Activated naive CD4-positive, alpha-beta T cell (primary cell): ENCODE measurements at places on chromosomes 7 and 10.

GRCh38 chr7:96178581-96178980, 143.3 kb downstream of the SLC25A13 start:
- DNase-seq: no peak

DNA sequence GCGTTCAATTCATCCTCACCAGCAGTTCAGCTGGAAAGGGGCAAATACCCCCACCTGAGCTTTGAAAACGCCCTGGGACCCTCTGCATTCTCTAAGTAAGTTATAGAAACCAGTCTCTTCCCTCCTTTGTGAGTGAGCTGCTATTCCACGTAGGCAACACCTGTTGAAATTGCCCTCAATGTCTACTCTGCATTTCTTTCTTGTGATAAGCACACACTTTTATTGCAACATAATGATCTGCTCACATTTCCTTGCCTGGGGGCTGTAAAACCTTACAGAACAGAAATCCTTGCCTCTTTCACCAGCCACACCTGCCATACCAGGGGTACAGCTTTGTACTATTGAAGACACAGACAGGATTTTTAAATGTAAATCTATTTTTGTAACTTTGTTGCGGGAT, 155.8 kb upstream of the LANCL2 start:
- DNase-seq: no peak

- DNase-seq: no peak
Observed at GRCh38 chr10:50946991-50947781, 61.8 kb upstream of the A1CF start.

DNA sequence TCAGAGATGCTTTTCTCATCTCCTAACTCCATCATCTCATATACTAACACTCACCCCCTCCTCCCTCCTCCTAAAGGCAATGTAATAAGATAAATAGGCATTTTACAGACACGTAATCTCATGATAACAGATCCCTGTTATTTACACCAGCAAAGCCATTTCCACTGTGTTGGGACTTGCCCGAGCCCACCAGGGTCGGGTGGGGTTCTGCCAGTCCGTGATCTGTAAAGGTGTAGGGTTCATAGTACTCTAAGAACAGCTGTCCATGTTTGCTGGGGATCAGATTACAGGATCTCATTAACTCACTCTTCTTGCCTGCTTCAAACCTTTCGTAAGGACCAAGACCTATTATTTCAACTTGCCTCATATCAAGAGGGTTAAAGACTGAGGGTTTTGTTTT, 172.4 kb downstream of the FZD1 start:
- no peak for DNase-seq

DNA sequence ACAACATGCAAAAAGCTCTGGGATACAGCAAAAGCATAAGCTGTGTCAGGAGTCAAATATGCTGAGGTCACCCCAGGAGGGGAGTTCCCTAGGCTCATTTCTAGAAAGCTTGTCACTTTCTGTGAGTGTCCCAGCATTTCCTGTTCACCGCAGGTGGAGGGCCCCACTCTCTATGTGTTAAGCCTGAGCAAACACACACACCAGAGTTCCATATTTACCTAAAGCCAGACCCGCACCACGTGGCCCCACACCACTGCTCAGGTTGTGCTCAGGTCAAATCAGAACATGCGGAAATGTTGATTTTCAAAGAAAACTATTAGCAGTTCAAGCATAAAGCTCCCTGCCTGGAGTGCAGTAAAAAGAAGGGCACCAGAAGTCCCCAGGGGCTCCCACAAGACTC, 259.6 kb upstream of the PPP2R2D start:
- DNase-seq: no peak

- DNase-seq: no peak
Observed at GRCh38 chr7:49845626-49846025, 72.2 kb downstream of the VWC2 start.

DNA sequence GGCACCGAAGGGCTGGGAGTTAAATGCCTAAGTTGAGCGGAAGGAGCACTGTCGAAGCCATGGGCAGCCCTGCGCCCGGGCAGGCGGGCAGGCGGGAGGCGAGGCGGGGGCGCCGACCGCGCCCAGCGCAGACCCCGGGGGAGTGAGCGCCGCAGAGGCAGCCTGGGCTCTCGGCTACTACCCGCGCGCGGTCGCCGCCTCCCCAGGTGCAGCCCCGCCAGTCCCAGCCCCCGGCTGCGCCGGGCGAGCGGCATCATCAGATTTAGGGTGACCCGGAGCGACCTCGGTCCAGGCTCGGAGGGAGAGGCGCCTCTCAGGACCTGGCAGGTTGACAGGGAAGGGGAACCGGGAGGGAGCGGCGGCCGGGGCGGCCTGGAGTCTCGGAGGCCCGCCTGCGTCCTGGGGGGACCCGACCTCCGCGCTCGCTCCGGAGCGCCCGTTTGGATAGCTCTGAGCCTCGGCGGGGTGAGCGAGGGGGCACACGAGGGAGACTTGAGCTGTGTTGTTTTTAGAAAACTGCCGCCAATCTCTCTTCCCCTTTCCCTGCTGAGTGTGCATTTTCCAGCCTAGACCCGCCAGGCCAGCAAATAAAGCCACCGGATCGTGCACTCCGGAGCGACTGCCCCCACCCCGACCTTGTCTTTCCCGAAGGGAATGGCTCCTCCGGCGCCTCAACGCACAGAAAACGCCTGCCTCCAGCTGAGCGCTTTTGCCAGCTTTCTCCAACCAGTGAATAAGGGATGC, 2.3 kb upstream of the NRP1 start:
- no peak for DNase-seq

- DNase-seq: peak; percentile 41
Observed at GRCh38 chr7:108525327-108525984, 479 bp downstream of the PNPLA8 start.
